ENCODE measurements at places on chromosomes 4 and X.
A peak's percentile ranks its signal among the peaks of the same experiment; 100 is the strongest.

GRCh38 chr4:100895556-100896197, 377.9 kb upstream of the EMCN start:
- DNase-seq, result no peak

GRCh38 chrX:45517090-45517973, 316.7 kb upstream of the DIPK2B start:
- no peak for DNase-seq

DNA sequence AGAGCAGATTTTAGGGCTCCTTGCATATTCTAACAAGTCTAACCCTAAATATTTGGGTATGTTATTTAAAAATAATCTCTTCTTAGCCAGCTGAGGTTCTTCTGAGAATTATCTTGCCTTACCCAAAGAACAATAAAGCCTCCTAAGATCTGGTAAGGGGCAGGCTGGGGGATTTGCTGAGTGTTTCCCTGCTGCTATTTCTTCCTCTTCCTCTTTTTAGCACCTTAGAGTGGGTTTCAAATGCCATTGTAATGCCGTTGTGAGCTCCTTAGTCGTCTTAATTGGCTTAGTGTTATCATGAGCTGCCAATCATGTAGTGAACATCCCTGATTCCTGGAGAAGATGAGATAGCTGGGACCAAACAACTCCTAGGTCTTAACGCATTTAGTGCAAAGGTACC, 15.4 kb downstream of the STOX2 start:
- DNase-seq, result no peak

- no peak for DNase-seq
Measured at GRCh38 chr4:94516999-94517398, 65.3 kb downstream of the PDLIM5 start.

- DNase-seq, result no peak
Measured at GRCh38 chr4:108885211-108885610, 122.4 kb upstream of the ETNPPL start.

- no peak for DNase-seq
Measured at GRCh38 chr4:85883180-85883579, 408.2 kb downstream of the ARHGAP24 start.

DNA sequence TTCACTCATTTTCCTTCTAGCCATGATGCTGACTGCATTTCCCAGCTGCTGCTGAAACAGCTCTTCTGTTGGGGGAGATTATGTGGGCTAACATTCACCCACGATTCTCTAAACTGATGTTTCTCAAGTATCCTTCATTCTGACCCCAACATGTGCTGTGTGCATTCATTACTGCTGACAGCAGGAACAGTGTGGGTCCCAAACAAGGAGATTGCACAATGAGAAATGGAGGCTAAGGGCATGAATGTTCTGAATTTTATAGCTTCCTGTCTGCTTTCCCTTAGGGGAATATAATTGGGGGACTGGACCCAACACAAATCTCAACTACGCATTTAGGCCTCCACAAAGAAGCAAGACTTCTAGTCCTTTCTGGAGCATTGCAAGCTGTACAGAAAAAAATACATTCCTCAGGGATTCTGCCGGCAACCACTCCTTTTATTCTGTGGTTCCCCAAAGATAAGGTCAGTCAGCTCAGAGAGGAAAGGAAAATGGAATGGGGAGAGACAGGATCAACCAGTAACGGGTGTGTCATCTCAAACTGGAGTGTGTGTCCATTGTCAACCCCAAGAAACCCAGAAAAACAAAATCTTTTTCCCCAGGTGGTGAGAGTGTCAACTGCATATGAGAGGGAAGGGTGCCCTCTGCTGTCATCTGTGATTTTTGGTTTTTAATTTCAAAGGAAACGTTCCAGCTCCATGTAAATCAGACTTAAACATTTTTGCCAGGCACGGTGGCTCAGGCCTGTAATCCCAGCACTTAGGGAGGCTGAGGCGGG, 81.5 kb upstream of the EGFL6 start:
- DNase-seq, result no peak

- DNase-seq, result no peak
Measured at GRCh38 chr4:1574601-1575417, 109.3 kb downstream of the FAM53A start.

DNA sequence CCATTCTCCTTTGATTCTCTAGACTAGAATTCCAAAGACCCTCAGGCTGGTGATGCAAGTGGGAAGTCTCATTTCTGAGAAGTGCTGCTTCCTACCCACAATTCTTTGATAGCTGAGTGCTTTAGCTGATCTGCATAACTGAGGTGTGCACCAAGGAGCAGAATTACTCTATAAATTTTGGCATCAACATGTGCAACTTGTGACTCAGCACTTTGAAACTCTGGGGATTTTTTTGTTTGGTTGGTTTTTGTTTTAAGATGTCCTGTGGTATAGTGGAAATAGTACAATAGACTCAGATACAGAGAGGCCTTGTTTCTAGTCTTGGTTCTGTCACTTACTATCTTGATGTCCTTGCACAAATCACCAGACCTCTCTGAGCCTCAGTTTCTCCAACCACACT, 148.4 kb downstream of the AR start:
- no peak for DNase-seq

GRCh38 chr4:156778093-156778492, 193.5 kb downstream of the PDGFC start:
- no peak for DNase-seq

- peak; percentile 3 for DNase-seq
Measured at GRCh38 chr4:52038103-52038912, at the start of gene SGCB. SGCB (minus strand) TSS chr4:52038299; CDS start chr4:52038259, 40 bp downstream.

- no peak for DNase-seq
Measured at GRCh38 chrX:103513476-103514108, 5.7 kb downstream of the RAB40A start.

GRCh38 chrX:131830400-131831184, 192.5 kb upstream of the STK26 start:
- DNase-seq, result peak; percentile 84

GRCh38 chrX:121585626-121586025, 538.2 kb downstream of the GLUD2 start:
- DNase-seq, result no peak

- DNase-seq, result no peak
Measured at GRCh38 chrX:53261355-53261972, 19.9 kb downstream of the IQSEC2 start.

All from NCI-H187 treated with DMSO at 0.1 percent for 48 hours (cell line).